Caco-2 (cell line): ENCODE measurements at places on chromosomes 7 and 10. TPM values are rescaled to one million over a fixed set of nuclear protein-coding genes. Genes with fewer than 3 reads are reported as not detected.

- DNase-seq, result no peak
Observed at GRCh38 chr10:73054286-73054685, 42.4 kb downstream of the P4HA1 start.

DNA sequence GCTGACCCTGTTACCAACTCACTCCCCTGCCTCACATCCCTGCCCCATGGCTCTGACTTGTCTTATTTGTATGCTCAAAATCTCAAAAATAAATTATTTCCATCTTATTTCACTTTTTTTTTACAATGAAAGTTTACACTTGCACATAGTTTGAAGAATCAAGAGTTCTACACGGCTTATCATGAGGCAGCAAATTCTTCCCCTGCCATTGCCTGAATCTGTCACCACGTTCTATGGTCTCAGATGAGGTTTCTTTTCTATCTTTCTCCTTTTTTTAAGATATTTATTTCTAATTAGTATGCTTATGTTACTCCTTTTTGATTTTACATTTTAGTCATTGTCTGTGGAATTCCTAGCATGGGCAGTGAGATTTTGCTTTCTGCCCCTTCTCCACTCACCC lies 28.4 kb downstream of the ARHGAP22 start:
- no peak for DNase-seq

DNA sequence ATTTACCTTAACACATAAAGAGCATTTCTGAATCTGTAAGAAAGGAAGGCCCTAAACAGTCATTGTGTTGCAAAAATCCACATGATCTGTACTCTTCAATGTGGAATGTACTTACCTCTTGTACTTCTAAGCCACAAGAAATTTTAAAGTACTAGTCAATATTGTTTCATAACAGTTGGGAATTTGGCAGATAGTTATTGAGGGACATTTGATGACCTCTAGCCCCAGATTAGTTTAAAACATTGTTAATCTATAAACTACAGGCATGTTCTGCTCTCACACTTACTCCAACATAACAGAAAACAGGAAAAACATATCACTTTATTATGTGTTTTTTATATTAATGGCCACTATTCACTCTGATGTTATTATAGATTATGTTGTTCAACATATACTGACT lies 985.7 kb upstream of the LRRTM3 start:
- DNase-seq, result no peak

- no peak for DNase-seq
Observed at GRCh38 chr7:149725426-149725821, 48.0 kb downstream of the ZNF467 start.

DNA sequence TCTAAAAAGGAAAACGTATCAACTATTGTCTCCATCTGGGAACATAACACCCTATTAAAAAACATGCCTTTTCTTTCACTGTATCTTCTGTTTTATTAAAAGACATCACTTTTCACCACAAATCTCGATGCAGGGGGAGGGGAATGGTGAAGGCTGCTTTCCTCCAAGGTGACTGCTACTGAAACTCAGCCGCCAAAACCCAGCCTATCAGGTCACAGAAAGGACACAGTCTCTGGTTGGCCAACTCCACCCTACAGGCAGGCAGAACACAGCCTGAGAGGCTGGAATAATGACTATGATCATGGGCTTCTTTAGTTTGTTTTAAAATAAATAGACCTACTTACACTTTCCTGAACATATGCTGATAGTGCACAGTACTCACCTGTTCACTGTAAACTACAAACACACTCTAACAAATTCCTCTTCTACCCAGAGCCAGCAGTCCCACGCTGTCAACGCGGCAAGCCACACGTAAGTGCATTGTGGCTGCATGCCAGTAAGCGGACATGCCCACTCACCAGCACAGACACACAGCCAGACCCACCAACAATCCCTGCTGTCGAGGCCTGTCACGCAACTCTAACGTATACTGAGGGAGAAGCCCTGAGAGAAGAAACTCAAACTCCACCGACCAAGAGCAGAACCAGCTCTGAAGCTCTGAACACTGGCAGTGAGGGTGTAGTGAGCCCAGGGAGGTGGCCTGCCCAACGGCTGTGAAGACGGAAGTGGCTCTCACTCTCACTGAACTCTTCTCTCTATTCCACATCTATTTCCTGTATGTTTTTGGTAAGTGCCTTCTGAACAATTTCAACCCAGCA lies 41.8 kb downstream of the NCAPG2 start:
- DNase-seq, result no peak

DNA sequence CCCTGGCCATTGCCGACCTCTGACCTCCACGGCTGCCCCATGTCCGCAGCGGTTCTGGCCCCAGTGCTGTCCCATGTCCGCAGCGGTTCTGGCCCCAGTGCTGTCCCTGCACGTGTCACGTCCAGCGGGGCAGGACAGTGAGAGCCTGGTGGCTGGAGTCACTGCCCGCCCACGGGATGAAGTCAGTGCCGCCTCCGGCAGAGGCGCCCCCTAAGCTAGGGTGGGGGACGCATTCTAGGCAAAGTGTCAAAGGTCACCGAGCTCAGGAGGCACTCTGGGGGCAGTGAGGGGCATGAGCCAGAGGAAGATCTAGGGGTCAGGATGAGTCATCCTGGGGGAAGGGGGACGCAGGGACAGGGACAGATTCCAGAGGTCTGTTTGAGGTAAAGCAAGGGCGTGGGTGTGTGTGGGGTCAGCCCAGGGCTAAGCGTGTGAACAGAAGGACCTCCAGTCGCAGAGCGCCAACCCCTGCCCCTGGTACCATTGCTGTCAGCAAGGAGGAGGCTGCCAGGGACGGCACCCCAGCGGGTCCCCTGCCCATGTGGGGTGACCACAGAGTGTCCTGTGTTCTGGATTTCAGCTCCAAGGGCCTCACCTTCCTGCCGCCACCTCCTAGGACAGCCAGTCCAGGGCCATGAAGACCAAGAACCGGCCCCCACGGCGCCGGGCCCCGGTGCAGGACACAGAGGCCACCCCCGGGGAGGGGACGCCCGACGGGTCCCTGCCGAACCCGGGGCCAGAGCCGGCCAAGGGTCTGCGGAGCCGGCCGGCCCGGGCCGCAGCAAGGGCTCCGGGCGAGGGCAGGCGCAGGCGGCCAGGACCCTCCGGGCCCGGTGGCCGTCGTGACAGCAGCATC lies 665 bp downstream of the BHLHA15 start:
- peak; percentile 43 for DNase-seq

DNA sequence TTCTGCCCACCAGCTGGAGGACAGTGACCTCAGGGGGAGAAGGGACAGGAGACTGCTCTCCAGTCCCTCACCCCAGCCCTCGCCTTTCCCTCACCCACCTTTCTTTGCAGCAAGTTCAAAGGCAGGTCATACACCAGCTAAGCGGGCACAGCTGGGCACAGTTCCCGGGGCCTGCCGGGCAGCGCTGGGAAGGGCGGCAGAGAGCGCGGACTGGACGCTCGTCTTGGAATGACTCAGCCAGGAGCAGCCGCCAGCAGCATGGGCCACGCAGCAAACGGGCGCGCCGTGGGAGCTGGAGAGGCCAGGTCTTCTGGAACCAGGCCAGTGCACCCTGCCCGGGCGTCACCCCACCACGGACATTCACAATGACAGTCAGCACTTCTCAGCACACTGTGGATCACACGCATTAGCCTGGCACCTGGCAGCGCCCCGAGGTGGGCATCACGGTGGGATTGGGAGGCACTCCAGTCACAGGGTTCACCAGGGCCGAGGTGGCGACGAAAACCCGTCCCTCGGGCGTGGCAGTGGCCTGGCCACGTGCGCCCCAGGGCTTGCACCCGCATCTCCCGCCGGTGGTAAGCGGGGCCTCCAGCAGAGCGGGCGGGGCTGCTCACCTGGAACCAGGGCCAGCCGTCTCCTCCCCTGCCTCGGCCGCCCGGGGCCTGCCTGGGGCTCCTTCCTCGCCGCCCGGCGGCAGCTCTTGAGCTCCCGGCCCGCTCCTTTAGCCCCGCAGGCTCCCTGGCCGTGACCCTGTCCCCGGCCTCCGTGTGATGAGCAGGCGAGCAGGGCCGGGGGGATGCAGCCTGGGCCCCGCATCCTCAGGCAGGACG lies 29.0 kb upstream of the WDFY4 start:
- DNase-seq, result no peak

- DNase-seq, result no peak
Observed at GRCh38 chr10:129896860-129897200, 67.2 kb downstream of the EBF3 start.

DNA sequence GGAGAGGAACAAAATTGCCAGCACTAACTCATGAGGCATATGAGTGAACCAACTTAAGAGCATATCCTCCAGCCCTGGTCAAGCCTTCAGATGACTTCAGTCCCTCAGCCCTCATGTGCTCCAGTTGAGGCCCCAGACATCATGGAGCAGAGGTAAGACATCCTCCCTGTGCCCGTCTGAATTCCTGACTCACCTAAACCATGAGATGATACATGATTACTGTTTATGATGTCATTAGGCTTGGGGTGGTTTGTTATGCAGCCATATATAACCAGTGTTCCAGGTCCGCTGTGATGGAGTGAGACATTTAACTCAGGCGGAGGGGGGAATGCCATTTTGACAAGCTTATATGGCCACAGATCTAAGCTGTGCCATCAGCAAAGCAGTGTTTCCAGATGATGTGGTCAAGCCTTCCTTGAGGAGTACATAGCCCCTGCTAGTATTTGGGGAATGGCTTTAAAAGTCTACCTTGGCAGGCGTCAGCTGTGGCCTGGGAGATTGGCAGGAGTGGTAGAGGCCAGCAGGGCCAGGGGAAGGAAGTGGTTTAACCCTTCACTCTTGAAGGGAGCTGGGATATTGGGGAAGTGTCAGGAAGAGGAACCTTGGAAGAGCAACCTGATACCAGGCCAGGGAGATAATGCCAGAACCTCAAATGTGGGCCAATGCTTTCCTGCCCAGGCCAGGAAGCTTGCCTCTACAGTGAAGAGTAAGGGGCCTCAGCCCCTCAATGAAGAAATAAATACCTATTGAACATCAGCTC lies 343.0 kb upstream of the PODXL start:
- no peak for DNase-seq

DNA sequence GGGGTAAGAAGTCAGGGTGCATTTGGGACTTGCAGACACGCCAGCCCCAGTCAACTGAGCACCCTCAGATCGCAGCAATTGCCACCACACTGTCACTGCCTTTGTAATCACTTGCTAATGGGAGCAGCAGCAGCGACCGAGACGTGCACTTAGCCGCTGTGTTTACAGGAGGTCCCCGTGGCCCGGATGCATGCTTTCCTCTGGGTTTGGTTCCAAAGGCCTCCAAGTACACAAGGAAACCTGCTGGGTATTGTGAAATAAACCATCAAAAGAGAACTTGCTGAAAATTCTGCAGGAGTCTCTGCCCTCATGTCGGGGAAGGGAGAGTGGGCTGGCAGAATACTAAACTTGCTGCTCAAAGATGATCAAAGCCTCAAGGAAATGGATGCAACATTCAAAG lies 341.7 kb downstream of the DNAJB6 start:
- no peak for DNase-seq

DNA sequence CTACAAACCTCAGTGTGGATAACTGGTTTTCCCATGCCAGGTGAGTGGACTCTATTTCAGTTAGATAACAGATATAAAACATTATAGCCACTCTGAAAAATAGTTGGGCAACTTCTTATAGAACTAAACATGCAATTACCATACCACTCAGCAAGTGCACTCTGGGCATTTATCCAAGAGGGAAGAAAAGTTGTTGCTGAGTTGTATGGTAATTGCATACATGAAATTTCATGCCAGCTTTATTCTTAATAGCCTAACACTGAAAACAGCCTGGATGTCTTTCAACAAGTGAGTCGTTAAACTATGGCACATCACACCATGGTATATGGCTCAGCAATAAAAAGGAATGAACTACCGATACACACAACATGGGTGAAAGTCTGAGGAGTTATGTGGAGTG lies 10.6 kb upstream of the UPP1 start:
- no peak for DNase-seq

GRCh38 chr7:128931965-128932861 lies 5.5 kb upstream of the IRF5 start:
- peak; percentile 26 for DNase-seq

DNA sequence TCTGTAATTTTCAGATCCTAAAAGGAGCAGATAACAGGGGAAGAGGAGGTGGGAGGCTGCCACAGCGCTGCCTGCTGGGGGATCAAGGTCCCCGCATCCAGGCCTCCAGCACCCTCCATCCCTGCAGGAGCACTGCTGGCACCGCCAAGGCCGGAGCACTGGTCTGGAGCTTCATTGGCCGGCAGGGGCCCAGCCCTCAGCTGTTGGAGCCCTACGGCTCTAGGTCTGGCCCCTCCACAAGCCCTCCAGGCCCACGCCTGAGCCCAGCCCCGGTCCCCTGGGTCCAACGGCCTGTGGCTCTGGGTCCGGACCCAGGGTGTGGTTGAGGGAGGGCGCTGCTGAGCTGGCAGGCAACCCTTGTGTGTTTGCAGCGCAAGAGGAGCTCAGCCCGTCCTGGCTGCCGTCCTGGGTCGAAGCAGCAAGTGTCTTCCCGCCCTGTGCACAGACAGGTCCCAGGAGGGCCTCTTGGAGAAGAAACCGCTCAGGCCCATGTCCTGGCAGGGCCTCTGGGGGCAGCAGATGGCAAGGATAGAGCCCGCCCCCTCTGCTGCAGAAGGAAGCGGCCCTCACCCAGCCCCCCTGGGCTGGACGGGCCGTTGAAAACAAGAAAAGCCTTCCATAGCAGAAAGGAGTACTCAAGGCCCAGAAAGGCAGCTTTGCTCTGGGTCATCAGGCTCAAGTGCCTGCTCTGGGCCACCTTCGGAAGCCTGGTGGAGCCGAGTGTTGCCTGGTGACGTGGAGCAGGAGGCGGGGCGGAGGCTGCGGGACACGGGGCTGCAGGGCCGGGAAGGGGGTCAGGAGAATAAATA lies 54.3 kb upstream of the TNRC18 start:
- DNase-seq, result no peak

- no peak for DNase-seq
Observed at GRCh38 chr10:75250934-75251333, 15.2 kb upstream of the COMTD1 start.

The NME8 gene
- not detected in 2 replicates for total RNA-seq

The FEZF1 gene
- total RNA-seq, result not detected in 2 replicates

The WNT8B gene
- total RNA-seq, result 0.14 TPM in 1 of 2 replicates, not detected in the other

The CPED1 gene
- total RNA-seq, result 0.23 and 0.56 TPM in 2 replicates

The PRR15 gene
- total RNA-seq, result 22.6 and 28.9 TPM in 2 replicates

The IRF5 gene
- total RNA-seq, result 1.2 and 1.8 TPM in 2 replicates

The GRM3 gene
- total RNA-seq, result not detected in 2 replicates

The ZCWPW1 gene
- 3.4 and 4.4 TPM in 2 replicates for total RNA-seq

The RBP4 gene
- total RNA-seq, result 255 and 258 TPM in 2 replicates
